ENCODE measurements at places on chromosomes 5 and 9. TPM values are rescaled to one million over a fixed set of nuclear protein-coding genes. Genes with fewer than 3 reads are reported as not detected.
A peak's percentile ranks its signal among the peaks of the same experiment; 100 is the strongest.

- DNase-seq = peak; percentile 93
These were observed at the start of gene AIF1L for GRCh38 chr9:131096269-131097125. Gene AIF1L (plus strand): TSS chr9:131096531. CDS start chr9:131096630, 99 bp downstream.

- DNase-seq = peak; percentile 12
These were observed 47.1 kb upstream of the MATR3 start for GRCh38 chr5:139246394-139246793.

DNA sequence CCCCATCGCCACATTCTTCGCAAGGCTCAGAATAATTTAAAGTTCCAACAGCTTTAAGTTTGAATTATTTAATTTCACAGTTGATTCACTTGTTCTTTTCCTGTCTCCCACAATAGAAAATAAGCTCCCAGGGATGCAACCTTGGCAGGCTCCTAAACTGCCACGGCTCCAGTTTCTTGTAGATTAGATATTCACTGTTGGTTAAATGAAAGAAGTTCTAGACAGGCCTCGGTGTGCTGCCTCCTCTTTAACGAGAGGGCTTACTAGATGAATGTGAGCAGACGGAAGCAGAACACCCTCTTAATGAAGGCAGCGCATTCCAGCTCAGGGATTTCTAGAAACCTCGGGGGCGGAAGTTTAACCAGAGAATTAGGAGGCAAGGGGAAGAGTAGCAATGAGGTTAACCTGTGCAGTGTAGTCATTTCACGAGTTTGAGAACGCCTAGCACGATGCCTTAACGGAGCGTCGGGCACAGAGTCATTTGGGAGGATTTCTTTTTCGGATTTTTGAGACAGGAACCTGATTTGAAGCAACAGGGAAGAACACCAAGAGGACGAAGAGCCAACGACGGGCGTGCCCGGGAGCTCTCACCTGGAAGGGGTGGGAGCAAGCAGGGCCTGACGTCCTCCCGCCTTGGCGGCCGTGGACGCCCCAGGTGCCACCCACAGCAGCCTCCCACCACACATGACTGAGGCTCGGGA is 637 bp upstream of the SMC5 start:
- DNase-seq = peak; percentile 36

DNA sequence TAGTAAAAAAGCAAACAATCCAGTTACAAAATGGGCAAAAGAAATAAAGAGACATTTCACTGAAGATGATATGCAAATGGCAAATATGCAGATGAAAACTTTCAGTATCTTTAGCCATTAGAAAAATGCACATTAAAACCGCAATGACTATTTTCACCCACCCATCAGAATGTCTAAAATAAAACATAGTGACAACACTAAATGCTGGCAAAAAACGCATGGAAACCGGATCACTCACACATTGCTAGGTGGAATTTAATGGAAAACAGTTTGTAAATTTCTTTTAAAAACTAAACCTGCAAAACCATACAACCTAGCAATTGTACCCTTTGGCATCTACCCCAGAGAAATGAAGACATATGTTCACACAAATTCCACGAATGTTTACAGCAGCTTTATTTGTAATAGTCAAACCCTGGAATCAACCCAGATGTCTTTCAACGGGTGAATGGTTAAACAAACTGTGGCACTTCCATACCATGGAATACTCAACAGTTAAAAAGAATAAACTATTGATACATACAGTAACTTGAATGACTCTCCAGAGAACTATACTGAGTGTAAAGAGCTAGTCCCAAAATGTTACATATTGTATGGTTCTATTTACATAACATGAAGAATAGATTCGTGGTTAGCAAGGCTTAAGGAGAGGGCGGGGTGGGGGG is 17.2 kb upstream of the PAM start:
- no peak for DNase-seq

GRCh38 chr5:136374003-136374402 is 8.7 kb upstream of the TRPC7 start:
- peak; percentile 41 for DNase-seq

DNA sequence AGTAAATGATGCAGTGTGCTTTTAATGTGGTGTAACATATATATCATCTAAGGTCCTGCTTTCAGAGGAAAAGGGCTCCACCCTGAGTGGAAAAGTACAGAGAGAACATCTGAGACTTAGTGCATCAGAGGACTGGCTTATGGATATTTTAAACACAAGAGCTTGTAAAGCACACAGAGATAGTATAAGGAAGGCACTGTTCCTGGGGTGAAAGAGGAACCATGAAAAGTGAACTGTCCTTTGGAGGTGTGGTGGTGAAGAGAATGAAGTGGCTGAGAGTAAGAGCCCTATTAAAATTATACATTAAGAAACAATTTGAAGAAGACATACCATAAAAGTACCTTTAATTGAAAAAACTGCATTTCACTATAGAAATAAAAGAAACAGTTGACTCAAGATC is 68.9 kb downstream of the CSF2 start:
- no peak for DNase-seq

DNA sequence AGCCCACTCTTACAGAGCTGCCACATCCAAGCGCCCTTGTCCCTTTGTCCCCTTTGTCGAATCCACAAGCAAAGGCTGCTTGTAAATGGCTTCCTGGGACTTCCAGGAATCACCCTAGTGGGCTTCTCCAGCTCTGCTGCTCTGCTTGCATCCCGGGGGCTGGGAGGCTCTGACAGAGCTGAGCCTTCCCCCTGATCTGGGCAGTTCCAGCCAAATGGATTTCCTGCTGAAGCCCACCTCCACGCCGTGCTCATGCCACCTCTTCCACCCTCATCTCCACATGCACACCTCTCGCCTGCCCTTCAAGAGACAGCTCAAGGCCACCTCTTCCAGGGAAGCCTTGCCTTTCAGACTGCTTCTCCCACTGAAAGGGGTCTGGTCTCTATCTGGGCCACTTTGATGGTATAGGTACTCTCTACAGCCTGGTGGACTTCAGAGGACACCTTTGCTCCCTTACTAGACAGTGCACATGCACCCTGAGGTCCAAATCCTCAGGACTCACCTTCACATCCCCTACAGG is 106.2 kb downstream of the LHFPL2 start:
- no peak for DNase-seq

DNA sequence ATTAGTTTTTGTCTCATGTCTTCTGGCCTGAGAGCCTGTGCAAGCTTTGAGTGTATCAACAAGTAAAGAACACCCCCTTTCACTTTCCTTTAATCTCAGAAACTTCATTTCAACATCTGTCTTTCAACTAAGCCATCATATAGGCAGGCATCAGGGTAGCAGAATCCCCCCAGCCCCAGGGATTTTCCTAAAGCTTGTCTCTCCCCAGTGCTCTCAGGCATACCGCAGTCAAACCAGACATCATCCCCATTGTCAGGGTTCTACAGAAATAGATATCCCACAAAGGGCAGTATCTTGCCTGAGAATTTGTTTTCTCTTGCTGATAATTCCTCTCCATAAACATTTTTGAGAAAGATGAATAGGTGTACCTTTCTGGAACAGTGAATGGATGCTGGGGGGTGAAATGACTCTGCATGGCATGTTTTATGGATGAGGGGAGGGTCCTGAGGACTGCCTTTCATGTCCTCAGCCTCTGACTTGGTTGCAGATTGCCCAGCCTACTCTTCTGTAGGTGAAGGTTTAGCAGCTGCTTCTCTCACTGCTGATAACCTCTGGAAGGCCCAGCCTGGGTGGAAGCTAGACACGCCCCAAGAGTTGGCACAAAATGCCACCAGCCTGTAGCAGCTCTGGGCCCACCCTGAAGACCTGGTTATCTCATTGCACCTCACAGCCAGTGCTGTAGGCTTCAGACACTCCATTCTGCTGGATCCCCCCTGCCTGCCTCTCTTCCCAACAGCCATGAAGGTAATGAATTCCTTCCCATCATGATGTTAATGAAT is 20.5 kb upstream of the SHB start:
- DNase-seq = no peak

GRCh38 chr5:157434096-157434495 is 25.9 kb upstream of the NIPAL4 start:
- no peak for DNase-seq

- DNase-seq = peak; percentile 26
These were observed 33.6 kb upstream of the LARP1 start for GRCh38 chr5:154721481-154722058.

- no peak for DNase-seq
These were observed 26.6 kb upstream of the TLR4 start for GRCh38 chr9:117677572-117677971.

GRCh38 chr9:132750668-132751067 is 80.4 kb downstream of the GTF3C4 start:
- no peak for DNase-seq

- DNase-seq = no peak
These were observed 100.0 kb upstream of the IL6ST start for GRCh38 chr5:56094579-56095361.

DNA sequence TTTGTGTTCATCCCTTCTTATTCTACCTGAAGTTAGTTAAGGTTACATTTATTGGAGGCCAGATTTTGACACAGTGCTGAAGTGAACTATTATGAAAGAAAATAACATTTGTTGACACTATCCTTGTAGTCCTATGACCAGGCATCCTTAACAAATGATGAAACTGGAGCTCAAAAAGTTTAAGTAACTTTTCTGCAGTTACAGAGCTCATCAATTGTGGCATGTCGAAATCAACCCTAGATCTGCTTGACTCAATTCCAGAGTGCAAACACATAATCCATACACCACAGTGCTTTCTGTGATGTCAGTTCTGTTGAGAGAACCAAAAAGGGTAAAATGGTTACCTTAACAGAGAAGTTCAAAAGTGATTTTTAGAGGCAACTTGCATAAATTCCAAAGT is 28.6 kb downstream of the KCNN2 start:
- DNase-seq = no peak

DNA sequence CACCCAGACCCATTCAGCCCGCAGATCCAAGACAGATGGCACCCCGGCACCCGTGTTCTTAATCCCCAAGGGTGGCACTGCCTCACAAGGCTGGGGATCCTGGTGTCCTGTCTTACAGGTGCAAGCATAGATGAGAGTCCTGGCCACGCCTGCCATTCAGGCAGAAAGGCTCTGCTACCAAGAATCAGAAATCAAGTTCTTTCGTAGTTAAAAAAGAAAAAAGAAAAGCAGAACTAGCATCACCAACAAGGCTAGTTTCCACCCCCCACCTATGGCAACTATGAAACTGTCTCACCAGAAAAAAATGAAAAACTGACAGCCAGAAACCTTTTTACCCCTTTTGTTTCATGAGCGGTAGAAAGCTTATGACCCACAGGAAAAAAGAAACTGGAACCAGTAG is 170.4 kb downstream of the SYK start:
- no peak for DNase-seq

DNA sequence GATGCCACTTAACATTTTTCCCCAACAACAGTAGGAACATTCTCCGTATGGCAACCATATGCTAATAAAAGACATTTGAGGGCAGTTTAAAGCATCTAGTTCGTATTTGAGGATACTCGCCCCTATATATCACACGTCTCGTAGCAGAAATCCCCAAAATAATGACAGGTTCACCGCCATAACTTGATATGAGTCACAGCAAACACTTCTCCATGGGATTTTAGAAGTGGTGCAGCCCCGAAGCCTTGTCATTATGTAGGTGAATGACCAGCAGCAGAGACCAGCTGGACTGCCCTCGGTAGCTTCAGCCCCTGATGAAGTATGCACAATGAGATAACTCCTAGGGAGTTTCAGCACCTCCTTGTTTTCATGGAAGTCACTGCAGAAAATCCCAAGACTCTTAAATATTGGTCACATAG is 2.0 kb downstream of the CTNND2 start:
- no peak for DNase-seq

DNA sequence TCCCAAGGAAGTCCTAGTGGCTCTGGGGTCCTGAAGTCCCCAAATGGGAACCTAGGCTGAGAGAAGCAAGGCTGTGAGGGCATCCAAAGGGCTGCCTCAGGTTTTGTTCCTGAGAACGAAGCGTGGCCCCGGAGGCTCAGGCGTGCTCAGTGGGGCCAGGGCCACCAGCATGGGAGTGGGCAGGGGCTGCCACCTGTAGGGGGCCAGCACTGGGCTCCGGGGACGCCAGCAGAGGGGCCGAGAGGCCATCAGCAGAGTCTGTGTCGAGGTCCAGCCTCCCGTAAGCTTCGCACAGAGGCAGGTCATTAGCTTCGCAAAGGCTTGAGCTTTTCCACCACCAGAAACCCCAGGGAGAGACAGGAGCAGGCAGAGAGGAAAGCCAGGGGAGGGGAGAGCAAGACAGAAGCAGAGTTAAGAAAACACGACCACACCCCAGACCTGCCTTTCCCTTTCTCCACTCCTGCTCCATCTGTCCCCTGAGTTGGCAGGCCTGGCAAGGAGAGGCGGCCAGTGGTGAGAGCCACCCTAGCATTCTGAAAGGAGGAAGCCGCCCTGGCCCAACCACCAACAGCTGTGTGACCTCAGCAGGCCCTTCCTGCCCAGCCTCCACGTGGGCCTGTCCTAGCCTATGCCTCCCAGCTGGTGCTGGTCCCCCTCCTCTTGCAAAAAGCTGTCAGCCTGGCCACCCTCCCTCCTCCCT is 5.5 kb upstream of the SURF6 start:
- DNase-seq = no peak

- no peak for DNase-seq
These were observed 18.7 kb downstream of the MYMK start for GRCh38 chr9:133505901-133506652.

GRCh38 chr9:7790022-7790818 is 9.4 kb downstream of the DMAC1 start:
- no peak for DNase-seq

DNA sequence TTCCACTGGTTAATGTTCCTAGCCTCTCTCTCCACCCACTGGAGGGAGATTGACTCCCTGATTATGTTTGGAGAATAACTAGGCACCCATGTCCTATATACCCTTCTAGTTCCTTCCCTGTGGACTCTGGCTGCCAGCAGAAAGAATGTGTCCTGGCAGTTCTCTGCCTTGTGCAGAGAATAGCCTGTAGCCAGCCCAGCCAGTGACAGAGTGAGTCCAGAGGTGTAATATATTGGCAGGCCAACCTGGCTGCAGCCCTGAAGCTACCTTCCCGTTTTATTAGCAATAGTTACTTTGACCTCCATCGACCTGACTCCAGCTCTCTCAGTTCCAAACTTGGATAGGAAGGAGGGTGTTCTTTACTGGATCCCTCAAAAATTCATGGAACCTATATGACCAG is 8.1 kb downstream of the SETD9 start:
- DNase-seq = no peak

- DNase-seq = no peak
These were observed 27.6 kb upstream of the HMCN2 start for GRCh38 chr9:130237763-130238524.

GRCh38 chr5:41519801-41520200 is 9.4 kb upstream of the PLCXD3 start:
- DNase-seq = no peak

- DNase-seq = no peak
These were observed 86.0 kb upstream of the SH3PXD2B start for GRCh38 chr5:172540099-172540870.

GRCh38 chr5:134582281-134582680 is 50.3 kb downstream of the SAR1B start:
- no peak for DNase-seq

- no peak for DNase-seq
These were observed 224.1 kb upstream of the RASEF start for GRCh38 chr9:83287021-83287420.

SPATA6L gene
- 1.8 TPM for total RNA-seq

ANKRD20A1 gene
- 0.27 TPM for total RNA-seq

MEGF10 gene
- total RNA-seq = 24.5 TPM

BTNL8 gene
- 0.96 TPM for total RNA-seq

MCTP1 gene
- total RNA-seq = 3.6 TPM

NDUFB6 gene
- 67.2 TPM for total RNA-seq

MYO10 gene
- total RNA-seq = 90.8 TPM

FGF10 gene
- 0.32 TPM for total RNA-seq

HSPB3 gene
- total RNA-seq = not detected

NTNG2 gene
- 3.1 TPM for total RNA-seq

CDX1 gene
- 0.09 TPM for total RNA-seq

PCDHAC1 gene
- 8.2 TPM for total RNA-seq

ELOVL7 gene
- 7.8 TPM for total RNA-seq

PSMB7 gene
- total RNA-seq = 164 TPM

All from WTC11 (cell line).